Activated CD4-positive, alpha-beta T cell treated with anti-CD3 and anti-CD28 coated beads for 36 hours (primary cell): ENCODE measurements at places on chromosomes 6 and 20.

DNA sequence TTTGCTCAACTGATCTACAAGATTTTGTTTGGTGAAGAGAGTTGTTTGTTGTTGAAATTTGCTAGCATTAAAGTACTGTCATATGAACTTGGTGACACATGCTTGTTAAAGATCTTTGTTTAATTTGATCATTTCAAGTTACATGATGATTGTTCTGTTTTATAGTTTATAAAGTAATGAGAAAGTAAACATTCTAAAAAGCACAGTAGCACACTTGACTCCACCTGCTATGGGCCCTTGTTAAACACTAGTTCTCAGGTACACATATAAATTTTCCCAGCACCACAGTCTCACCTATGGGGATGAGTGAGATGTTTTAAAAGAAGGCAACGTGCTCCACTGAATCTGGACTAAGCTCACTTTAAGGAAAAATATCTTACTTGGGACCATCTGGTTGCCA, 14.1 kb downstream of the MCHR2 start:
- DNase-seq: no peak

DNA sequence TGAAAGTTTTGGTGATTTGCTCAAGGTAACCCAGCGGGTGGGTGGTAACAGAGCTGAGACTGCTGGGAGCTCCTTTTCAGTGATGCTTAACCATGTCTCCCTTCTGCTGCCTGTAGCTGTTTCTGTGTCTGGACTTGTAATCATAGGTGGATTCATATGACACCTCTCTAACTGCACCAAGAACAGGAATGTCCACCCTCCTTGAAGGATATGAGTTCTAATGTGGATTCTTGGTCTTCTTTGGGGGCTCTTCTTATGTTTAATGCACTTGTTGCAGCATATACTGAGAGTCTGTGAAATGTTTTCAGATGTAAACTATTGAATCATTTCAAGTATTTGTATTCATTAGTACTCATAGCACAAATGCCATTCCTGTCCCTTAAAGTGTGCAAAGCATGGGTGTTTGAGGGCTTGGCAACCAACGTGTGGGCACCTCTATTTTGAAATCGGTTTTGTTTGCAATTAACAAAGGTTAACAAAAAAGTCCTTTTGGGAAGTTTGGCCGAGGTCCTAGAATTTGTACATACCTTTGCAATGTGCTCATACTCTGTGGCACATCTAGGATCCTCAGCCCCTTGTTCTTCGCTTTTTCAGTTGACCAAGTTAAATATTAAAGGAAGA, 138.0 kb downstream of the SOX4 start:
- no peak for DNase-seq

- DNase-seq: no peak
Measured at GRCh38 chr6:134405386-134406087, 87.6 kb upstream of the SGK1 start.

- no peak for DNase-seq
Measured at GRCh38 chr20:35121186-35121585, 25.9 kb downstream of the EDEM2 start.
